Kidney glomerular epithelial cell (primary cell): ENCODE measurements at places on chromosomes 4 and X.

DNA sequence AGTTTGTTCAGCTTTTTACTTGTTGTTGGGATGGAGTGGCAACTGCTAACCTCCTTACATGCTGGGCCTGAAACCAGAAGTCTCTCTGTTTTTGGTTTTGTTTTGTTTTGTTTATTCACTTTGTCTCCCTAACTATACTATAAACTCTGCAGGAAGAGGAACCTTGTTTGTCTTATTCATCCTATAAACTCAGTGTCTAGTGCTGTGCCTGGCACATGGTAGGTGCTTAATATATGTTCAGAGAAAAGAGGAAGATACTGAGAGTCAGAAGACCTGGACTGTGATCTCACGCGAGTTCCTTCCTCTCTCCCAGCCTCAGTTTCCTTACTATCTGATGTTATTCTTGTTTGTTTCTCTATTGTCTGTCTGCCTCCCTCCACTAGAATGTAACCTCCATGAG is 71.3 kb downstream of the PRPS1 start:
- DNase-seq = no peak

DNA sequence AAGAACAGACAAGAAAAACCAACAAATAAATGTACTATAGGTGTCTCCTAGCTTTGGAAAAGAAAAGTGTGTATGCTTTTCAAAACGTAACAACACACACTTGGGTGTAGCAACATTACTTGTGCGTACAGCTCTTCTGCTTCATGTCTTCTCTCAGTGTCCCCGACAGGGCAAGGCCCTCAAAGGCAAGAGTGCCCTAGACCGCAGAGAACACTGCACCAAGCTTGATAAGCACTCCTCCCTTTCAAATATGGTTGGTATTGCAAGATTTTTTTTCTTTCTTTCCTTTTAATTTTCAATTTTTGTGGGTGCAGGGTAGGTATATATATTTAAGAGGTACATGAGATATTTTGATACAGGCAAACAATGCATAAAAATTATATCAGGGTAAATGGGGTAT is 106.8 kb downstream of the EIF4E start:
- DNase-seq = no peak

DNA sequence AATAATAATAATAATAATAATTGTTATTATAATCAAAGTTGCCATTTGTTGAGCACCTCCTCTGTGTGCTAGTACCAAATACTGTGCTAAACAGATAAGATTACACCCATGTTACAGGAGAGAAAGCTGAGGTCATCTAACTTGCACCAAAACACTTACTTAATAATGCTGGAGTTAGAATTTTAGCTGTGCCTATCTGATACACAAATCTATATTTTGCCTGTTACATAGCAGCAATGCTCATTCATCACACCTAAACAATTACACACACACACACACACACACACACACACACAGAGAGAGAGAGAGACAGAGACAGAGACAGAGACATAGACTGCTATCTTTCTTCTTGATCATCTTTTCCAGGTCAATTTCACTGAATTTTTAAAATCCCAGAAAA is 170.9 kb upstream of the KLF3 start:
- DNase-seq = no peak

- DNase-seq = no peak
Measured at GRCh38 chr4:57504139-57504538, 394.0 kb upstream of the IGFBP7 start.

GRCh38 chrX:21375708-21376009 is 1.4 kb downstream of the CNKSR2 start:
- DNase-seq = no peak

- no peak for DNase-seq
Measured at GRCh38 chr4:108018884-108019187, 29.1 kb downstream of the HADH start.

GRCh38 chrX:4181782-4182407 is 468.4 kb upstream of the PRKX start:
- DNase-seq = no peak

GRCh38 chr4:61741327-61742096 is 541.4 kb downstream of the ADGRL3 start:
- DNase-seq = no peak

DNA sequence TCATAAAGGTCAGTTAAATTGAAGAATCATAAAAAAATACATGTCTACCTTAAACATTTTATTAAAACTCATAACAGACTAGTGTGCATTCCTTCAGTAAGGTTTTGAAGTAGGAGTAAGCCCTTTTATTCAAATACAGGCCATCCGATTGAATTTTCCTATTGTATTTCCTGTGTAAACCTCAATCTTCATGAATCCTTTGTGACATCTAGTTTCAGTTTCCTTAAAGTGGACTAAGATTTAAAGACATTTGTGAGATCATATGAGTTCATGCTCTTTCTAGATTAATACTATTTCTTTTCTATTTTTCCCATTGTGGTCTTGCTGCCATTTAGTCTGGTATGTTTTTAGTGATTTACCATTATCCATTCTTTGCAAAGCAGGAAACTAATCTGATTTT is 644.7 kb upstream of the BOD1L1 start:
- DNase-seq = no peak

- DNase-seq = no peak
Measured at GRCh38 chr4:27198246-27198645, 337.6 kb downstream of the STIM2 start.

- DNase-seq = no peak
Measured at GRCh38 chr4:87835197-87835596, 2.4 kb downstream of the MEPE start.

DNA sequence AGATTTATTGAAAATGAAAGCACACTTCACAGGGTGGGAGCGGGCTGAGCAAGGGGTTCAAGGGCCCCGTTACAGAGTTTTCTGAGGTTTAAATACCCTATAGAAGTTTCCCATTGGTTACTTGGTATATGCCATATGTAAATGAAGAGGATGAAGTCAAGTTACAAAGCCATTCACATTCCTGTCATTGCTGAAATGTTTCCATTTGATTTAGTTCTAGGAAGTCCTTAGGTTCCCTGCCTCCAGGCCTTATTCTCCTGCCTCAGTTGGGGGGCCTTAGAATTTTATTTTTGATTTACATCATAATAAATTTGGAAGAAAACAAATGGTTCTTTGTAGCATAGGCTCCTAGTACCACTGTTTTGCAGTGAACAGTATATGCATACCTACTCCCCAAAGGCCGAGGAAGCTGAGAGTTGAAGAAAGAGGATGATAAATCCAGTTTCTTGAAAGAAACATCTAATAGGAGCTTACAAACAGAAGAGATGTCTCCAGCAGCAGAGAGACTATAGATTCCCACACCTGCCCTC is 31.8 kb downstream of the SERTM2 start:
- no peak for DNase-seq

DNA sequence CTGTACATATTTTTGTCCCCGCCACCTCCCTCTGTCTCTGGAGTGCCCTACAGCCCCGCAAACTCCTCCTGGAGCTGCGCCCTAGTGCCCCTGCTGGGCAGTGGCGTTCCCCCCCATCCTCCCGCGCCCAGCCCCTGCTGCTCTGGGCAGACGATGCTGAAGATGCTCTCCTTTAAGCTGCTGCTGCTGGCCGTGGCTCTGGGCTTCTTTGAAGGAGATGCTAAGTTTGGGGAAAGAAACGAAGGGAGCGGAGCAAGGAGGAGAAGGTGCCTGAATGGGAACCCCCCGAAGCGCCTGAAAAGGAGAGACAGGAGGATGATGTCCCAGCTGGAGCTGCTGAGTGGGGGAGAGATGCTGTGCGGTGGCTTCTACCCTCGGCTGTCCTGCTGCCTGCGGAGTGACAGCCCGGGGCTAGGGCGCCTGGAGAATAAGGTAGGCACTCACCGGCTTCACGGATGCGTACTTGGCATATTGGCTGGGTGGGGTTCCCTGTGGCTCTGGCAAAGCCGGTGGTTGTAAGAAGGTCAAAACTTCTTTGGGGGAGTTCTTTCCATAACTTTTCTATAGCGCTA is 653 bp downstream of the HHIP start:
- no peak for DNase-seq
